ENCODE measurements at places on chromosomes 2 and 18. TPM values are rescaled to one million over a fixed set of nuclear protein-coding genes. Genes with fewer than 3 reads are reported as not detected.

DNA sequence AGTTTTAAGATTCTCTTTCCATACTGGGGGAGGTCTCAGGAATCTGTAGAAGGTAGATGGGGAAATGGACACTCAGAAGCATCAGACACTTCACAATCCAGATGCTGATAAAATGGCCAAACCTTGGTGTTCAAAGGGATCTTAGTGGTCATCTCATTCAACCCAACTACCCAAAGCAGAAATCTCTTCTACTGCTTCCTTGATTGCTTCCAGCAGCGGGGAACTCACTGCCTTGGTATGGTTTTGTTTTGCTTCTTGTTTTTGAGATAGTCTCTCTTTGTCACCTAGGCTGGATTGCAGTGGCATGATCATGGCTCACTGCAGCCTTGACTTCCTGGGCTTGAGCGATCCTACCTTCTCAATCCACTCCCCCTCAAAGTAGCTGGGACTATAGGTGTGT, 39.3 kb upstream of the PTMA start:
- DNase-seq = no peak

DNA sequence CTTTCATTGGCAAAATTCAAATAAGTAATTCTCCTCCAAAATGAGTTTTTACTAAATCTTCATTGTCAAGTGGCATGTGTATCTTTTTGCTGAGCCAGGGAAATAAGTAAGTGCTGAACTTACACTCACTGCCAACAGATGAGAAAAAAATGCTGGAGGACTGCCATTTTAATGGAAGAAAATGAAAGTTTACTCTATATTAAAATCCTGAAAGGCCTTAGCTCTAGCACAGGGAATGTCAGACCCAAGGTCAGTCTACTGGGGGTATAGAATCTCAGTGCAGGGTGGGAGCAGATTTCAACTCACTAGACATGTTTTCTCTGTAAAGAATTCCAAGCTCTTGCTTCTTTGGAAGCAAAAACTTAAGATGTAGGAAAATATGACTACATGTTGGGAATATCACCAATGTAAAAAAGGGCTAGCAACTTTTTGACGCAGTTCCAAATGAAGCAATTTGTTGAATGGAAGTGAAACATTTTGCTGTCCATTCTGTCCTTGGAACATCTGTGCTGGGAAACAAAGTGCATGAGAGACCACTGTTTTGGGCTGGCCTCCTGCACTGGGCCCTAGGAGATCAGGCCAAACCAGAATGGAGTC, 127.0 kb downstream of the ST6GAL2 start:
- no peak for DNase-seq

- DNase-seq = no peak
Observed at GRCh38 chr18:43590182-43590903, 313.1 kb upstream of the SYT4 start.

- DNase-seq = no peak
Observed at GRCh38 chr2:166343467-166343866, 32.3 kb downstream of the SCN9A start.

GRCh38 chr18:46481048-46481846, 175.8 kb downstream of the LOXHD1 start:
- no peak for DNase-seq

- DNase-seq = no peak
Observed at GRCh38 chr2:10787176-10787968, 25.2 kb downstream of the PDIA6 start.

DNA sequence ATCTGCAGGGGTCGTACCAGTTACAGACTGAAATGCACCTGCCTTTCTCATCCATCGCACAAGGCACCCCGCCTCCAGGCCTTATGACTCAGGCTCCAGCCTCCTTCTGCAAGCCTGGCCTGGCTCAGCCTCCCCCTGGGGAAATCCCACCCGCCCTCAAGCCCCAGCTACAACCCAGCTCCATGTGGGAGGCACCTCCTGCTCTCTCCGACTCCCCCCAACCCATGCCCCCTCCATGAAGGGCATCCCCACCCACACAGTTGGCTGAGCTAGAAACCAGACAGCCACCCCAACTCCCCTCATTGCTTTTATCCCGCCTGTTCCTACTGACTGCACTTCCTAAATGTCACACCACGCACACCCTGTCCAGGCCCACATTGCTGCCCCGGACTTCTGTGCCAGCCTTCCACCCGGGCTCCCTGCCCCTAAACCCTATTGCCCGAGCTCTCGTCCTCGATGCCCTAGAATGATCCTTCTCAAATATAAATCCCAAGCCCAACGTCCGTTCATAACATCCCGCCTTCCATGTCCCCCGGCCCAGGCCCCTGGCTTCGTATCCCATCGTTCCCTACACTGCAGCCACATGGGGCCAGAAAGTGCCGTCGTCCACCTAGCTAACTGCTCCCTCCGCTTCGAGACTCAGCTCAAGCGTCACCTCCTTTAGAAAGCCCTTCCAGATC, 9.9 kb downstream of the DNMT3A start:
- DNase-seq = no peak

DNA sequence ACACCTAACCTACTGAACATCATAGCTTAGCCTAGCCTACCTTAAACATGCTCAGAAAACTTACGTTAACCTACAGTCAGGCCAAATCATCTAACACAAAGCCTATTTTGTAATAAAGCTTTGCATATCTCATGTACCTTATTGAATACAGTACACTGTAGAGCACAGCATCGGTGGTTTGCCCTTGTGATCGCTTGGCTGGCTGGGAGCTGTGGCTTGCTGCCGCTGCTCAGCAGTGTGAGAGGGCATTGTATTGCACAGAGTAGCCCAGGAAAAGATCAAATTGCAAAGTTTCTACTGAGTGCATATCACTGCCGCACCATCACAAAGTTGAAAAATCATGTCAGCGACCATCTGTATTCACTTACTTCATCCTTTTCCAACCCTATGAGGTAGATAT, 62.3 kb upstream of the NCK2 start:
- no peak for DNase-seq

DNA sequence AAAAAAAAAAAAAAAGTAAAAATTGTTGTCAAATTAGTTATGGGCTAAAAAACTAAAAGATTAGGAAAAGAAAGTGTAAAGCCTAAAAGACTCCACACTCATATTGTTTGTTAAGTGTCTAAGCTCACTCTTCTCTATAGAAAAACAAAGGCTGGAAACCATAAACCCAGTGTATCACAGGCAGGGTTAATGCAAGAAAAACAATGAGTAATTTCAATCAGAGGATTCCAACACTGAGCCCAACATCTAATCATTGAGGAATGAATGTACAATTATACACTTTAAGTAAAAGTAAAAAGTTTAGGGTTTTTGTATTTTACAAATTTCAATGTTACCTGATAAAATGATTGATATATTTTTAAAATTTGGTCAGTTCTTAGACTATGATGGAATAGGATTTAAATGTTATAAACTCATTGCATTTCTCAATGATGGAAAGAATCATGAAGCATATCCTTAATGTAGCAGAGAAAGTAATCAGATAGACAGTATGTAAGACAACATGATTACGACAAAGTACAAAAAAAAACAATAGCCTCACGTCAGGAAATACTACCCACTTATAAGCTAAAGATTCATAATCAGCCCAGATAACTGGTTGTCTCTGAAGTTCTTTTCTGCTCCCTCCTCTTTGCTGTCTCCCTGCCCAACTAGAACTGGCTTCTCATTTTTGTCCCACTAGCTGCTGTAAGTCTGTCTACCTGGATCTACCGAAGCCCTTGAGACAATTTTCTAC, 44.5 kb upstream of the SP3 start:
- no peak for DNase-seq

GRCh38 chr2:33488178-33488690, 11.8 kb downstream of the RASGRP3 start:
- DNase-seq = no peak

- DNase-seq = no peak
Observed at GRCh38 chr2:227592694-227593387, 5.9 kb upstream of the SCYGR2 start.

DNA sequence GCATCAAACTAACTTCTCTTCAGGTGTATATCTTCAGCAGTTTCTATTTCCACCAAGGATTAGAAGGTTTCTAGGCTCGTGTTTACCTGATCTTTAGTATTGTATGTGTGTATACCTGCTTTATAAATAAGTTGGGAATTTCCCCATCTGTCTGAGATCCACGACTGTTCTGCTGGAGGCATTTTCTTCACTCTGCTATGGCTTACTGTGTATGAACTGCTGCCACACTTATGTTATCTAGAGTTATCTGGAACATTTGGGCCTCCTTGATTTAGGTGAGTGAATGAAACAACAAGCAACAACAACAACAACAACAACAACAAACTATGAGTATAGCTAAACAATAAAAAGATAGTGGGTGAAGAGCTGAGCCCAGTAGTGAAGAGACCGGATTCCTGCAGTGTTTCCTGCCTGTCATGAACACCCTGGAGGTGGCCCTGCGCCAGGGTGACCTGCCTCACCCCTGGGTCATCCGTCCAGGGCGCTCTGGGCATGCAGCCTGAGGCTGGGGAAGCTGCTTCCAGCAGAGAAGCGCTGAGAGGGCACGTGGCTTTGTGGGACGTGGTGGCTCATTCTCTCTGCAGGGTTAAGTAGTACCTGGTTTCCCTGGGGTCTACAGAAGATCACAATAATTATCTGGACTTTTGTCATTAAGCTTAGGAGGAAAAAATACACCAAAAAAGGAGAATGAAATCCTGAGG, 56.1 kb upstream of the GATA6 start:
- no peak for DNase-seq

DNA sequence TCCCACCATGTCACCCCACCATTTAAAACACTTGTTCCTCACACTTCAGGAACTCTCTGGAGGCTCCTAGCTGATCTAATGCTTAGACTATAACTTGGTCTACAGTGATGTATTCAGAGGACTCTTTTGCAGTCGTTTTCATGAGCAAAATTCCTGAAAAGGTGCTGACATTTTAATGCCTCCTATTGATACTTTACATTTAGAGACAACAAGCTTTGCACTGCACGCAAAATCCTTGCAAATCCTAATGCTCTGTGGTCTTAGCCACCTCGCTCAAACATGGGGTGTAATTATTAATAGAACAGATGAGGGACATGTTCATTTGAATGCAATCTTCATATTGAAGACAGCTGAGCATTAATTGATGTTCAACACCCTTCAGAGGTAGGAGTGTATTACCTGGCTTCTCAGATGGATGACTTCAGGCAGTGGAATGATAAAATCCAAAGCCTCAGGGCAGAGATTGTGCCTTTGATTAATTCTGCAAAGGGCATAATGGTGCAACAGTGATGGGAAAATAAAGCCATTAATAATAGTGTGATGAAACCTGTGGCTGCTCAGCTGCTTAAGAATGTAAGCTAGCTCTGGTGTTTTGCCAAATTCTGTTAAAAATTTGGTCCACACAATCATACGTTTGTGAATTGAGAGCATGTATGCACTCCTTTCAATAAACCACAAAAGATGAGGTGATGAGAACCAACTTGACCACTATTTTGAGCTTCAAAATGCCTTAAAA, 5.4 kb downstream of the CTAGE1 start:
- no peak for DNase-seq

DNA sequence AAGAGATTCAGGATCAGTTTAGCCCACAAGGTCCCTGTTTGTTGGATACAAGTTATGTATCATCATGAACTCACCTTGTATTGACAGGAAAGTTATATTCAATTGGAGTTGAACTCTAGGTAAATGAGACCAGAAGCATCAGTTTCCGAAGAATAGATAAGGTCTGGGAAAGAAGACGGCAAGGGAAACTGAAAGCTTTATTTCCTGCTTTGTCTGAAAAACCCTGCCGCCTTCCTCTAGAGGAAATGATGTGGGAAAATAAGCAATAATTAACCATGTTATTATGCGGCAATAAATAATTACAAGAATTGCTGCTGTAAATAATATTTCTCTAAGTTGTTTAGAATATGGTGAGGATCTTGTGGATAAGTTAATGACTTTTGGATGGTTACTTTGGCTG, 32.0 kb downstream of the LPIN1 start:
- no peak for DNase-seq

DNA sequence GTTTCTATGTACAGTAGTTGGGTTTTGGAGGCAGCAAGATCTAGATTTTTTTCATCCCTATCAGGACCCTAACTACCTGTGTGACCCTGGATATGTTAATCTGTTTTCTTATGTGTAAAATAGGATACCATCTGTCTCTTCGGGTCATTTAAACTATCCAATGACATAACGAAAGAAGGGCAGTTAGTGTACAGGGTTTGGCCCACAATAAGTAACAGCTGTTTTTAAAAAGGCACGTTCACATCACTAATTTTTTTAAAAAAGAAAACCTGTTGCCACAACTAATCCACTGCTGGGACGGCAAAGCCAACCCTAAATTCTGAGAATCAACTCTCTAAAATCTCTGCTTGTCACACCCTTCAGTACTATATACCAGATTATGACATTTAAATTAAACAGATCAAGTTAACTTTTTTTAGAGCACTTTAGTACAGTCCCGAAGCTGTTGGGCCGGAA, 869 bp downstream of the USP40 start:
- no peak for DNase-seq

DNA sequence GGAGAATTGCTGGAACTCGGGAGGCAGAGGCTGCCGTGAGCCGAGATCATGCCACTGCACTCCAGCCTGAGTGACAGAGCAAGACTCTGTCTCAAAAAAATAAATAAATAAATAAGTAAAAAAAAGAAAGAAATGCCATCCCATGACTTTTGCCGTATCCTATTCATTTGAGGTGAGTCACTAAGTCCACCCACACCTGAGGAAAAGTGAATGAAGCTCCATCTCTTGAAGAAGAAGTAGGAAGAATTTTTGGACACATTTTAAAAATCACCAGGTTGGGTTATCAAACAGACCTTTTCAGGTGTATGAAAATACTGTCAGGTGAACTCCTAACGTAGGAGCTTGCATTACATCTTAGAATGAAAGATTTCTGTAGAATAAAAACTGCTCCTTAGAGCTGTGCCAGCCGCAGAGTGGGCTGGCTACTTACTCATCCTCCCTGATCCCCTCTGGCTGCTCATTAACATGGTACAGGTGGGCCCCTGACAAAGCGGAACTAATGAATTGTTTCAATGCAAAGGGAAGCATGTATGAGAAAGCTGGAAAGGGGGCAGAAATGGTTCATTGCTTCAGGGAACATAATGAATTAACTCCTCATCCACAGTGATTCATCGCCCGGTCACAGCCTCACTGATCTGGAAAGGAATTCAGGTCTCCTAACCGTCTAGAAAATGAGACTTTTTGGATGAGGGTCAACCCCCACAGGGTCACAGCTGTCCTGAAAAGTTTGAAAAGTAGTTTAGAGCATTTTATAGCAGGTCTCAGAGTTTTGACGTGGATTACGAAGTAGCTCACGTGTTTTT, 191.4 kb downstream of the SPP2 start:
- DNase-seq = no peak

Gene CYTIP
- total RNA-seq = 2.1 TPM

Gene TBC1D8
- 71.7 TPM for total RNA-seq

Gene B4GALT6
- 2.1 TPM for total RNA-seq

Gene GKN1
- not detected for total RNA-seq

Gene FBLN7
- 3.7 TPM for total RNA-seq

Gene UGT1A3
- total RNA-seq = 3.0 TPM

Gene ACTG2
- total RNA-seq = 14.6 TPM

Gene SERPINB11
- 0.45 TPM for total RNA-seq

Gene SERPINB13
- total RNA-seq = 16.3 TPM

Gene TMEM131
- 117 TPM for total RNA-seq

All from suprapubic skin (tissue), 4 donors.